Osteocyte (in vitro differentiated cells): ENCODE measurements at places on chromosomes 1 and 21.

- peak; percentile 96 for DNase-seq
Measured at GRCh38 chr1:119712342-119713038, 756 bp downstream of the PHGDH start.

DNA sequence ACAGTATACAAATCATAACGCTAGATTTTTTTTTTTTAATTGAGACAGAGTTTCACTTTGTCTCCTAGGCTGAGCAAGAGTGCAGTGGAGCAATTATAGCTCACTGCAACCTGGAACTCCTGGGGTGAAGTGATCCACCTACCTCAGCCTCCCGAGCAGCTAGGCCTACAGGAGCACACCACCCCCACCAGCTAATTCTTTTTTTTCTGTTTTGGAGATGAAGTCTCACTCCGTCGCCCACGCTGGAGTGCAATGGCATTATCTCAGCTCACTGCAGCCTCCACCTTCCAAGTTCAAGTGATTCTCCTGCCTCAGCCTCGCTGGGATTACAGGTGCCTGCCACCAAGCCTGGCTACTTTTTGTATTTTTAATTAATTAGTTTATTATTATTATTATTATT, 21.3 kb downstream of the NPR1 start:
- DNase-seq = no peak

DNA sequence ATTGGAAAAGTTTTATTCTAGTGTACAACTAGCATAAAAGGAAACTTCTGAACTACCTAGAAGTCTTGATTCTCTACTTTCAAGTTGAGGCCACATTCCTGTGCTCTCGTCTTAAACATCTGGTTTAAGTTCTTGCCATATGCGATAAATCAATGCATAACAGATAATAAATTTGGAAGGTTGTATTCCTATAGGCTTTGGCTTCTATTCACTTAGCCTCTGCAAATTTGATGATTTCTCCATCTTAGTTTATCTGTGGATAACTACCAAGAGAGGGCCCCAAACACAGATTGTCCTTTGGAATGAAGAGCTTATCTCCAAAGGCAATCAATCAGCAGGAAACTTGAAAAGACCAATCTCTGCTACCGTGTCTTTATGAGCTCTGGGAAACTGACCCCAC, 11.7 kb upstream of the RNF2 start:
- no peak for DNase-seq

DNA sequence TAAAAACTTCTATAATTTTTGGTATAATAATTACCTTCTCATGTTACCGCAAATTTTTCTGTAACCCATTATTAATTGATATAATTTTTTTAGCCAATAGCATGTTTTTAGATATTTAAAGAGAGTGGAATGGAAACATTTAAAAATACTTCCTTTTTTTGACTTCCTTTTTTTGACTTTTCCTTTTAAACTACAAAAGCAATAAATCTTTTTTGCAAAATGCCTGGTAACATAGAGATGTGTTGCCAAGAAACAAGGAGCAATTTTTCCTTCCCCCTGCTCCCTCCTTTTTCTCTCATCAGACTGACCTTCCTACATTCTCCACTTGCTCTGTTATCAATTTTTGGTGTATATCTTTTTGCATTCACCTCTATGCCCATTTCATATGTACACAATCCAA, 666.2 kb downstream of the ADGRL2 start:
- DNase-seq = no peak

GRCh38 chr21:32424191-32424535, 11.7 kb downstream of the EVA1C start:
- no peak for DNase-seq

- no peak for DNase-seq
Measured at GRCh38 chr1:53992085-53992874, 25.7 kb downstream of the LDLRAD1 start.

GRCh38 chr1:191963286-191963685, 195.0 kb upstream of the RGS18 start:
- DNase-seq = no peak

DNA sequence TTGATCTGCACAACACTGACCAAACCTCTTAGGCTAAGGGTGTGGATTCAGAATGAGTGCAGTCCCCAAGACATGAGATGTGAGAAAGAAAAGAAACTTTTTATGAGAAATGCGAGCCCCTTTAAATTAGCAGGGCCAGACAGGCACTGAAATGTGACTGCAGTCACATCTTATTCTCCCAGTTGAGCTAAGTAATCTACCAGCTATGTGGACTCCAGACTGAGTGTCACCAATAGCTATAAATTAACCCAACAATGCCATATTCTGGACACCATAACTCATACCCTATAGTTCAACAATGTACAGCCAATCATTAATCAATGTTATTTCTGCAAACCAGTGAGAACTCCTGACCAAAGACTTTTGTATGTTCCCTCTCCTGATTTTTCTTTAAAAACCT, 153.2 kb downstream of the COQ8A start:
- DNase-seq = no peak

DNA sequence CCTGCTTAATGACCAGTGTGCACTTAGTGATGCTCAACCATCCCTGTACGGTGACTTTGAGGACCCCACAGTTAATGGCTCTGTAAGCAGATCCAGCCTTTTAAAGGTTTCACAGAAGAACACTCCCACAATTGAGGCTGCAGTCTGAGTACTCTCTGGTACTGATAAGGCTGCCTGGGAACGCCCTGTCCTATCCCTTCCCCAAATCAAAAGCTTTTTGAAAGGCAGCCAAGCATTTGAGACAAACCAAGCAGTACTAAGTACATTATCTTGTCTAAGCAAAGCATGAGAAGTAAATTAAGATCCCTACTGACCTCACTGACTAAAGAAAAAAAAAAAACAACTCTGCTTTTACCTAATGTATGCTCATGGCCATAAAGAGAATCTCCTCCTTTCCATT, 60.7 kb downstream of the SH3GLB1 start:
- no peak for DNase-seq

- no peak for DNase-seq
Measured at GRCh38 chr1:20262810-20263534, 27.7 kb upstream of the VWA5B1 start.

DNA sequence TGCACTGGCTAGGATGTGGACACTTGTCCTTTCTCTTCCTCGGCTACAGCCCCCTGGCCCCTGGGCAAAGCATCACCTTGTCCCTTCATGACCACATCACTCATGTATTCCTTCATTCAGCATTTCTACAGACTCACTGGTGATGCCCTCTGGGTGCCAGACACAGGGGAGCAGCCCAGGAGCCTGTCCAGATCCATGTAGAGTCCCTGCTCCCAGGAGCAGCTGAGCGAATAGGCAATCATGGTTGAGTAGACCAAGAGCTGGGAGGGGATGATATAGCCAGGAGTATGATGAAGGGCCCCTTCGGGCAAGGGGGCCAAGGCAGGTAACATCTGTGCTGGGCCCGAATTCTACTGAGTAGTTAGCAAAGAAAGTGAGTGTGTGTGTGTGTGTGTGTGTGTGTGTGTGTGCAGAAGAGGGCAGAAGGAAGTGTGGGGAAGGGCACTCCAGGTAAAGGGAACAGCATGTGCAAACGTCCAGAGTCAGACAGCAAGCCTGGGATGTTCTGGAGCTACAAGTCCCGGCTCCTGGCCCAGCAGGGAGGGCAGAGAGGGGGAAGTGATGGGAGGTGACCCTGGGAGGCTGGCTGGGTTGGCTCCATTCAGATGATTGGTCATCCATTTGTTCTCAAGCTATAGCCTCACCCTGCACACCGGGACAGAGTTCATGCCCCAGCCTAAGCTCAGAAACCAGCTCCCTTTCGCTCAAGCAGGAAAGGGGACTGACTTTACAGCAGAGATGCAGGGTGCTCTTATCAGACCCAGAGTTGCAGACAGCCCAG, 21.0 kb upstream of the PIK3CD start:
- DNase-seq = no peak

GRCh38 chr1:89112871-89113613, 12.9 kb downstream of the GBP2 start:
- no peak for DNase-seq

GRCh38 chr1:6956488-6957159, 171.4 kb downstream of the CAMTA1 start:
- no peak for DNase-seq

DNA sequence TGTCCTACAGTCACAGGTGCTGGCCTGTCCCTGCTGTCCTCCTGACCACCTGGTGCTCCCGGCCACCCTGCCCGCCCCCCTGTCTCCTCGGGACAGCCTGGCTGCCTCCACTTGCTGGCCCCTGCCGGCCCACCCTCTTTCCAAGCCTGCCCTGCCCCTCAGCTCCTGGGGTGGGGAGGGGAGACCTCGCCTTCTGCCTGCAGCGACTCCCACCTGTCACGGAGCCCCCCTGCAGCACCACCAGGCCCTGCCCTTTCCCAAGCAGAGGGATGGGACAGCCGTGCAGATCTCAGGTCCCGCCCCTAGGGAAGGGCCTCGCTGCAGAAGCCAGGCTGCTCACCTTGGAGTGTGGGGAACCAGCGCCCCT, 7.5 kb downstream of the LRRC3 start:
- DNase-seq = no peak

DNA sequence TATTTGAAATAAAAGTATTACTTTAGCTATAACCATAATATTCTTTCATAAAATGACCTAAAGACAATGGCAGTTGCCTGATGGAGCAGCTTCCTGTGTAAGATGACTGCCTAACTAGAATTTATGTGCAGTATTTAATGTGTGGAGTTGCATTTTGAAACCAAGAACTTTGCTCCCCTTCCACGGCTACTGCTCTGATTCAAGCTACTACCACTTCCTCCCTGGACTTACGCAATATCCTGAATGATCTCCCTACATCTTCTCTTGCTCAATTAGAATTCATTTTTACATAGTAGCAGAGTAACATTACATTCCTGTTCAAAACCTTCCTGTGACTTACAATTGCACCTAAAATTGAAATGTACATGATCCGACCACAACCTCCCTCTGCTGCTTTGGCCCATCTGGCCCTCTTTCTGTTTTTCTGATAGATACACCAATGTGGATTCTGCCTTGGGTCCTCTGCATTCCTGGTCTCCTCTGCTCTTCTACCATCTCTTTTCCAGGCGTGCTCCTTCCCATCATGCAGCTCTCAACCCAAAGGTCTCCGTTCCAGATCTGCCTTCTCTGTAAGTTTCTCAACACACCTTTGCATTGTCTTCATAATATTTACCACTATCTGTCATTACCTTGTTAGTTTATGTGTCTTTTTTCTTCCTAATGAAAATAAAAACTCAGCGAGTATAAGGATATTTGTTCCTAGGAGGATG, 47.4 kb upstream of the USP25 start:
- DNase-seq = no peak

GRCh38 chr1:24914226-24915069, 15.6 kb downstream of the RUNX3 start:
- no peak for DNase-seq

DNA sequence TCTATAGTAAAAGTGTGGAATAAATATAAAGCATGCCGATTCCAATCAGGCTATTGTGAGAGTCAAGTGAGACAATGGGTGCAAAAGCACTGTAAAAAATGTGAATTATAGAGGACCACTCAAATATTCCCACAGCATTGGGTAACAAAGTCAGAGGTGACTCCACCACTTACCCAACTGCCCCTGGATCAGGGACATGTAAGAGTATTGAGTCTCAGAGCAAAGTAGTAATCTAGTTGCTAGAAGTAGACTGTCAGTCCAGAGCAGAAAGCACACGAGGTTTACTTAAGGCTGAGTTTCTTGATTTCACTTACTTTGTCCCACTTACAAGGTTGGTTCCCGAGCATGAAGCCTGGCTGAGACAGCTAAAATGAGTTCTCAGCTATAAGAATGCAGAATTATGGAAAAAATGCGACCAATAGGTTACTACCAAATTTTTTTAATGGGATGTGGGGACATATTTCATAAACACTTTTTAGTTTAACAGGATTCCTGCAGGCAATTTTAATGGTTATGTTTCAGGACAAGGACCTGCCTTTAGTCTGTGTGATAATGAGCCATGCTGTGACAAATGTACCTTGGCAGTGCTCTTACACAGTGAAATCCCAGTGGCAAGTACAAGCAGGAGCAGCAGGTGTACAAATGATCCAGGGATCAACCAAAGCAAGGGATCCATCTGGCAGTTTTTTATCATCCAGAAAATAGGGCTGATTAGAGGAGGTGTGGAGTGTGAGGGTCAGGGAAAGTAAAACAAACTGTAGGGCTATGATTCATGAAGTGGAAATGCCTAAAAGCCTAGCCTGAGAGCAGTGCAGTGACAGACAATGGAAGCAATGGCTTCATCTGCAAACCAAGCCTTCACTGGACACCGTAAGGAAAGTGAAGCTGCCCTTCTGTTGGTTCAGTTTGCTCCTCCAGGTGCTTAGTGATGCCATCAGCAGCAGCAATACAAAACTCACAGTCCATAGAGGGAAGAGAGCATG, 156.2 kb upstream of the SPAG17 start:
- DNase-seq = no peak

- DNase-seq = no peak
Measured at GRCh38 chr1:25854554-25854953, 4.7 kb downstream of the AUNIP start.

DNA sequence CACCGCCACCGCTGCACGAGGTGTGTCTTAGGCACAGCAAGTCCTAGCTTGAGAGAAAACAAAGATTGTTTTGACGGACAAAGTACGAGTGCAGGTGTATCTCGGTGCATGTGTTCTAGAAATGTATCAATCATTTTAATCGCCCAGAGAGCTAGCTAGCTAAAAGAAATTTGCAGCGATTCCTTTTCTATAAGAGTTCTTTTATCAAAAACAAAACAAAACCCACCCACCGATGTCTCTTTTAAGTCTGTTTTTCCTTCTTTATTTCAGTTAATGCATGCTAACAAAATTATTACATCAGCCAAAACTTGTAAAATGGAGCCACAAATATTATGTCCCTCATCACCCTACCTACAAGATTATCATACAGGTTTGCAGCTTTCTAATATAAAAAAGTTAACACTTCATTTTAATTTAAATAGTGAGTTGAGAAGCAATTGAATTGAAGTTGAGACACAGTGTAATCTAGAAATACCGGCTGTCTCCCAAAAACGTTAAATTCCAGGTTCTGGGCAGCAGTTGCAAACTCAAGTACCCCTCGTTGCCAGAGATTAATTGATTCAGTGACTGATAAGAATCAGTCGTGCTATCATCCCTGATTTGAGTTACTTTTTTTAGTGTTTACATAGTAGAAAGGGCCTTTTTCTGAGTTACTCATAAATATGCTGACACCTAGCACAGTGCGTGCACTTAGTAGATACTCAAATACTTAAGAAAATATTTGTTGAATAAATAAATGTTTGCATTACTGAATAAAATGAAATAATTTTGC, 1.5 kb upstream of the SYDE2 start:
- DNase-seq = no peak

DNA sequence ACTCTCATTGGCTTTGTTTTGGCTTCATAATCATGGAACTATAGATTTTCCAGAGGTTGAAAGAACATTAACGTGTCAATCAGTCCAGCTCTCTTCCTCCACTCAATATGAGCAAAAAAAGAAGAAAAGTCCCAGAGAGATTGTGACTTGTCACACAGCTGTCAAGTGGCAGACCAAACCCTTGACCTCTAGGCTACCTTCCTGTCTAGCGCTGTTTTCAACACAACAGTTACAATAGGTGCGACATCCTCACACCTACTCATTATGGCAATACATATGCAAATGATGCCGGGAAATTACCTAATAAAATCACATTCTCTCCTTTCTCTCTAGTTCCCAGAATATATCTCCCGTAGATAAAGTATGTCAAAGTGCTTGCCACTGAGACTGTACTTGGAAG, 1.1 kb downstream of the WARS2 start:
- DNase-seq = no peak
